IPS-NIHi11 (cell line): ENCODE measurements at places on chromosomes 3 and 15.

GRCh38 chr3:106386050-106386449 is 517.2 kb upstream of the CBLB start:
- no peak for DNase-seq

GRCh38 chr3:132433121-132433520 is 15.8 kb downstream of the DNAJC13 start:
- DNase-seq, result no peak

GRCh38 chr3:36874424-36874823 is 70.4 kb downstream of the TRANK1 start:
- DNase-seq, result no peak

GRCh38 chr3:69710153-69710977 is 28.9 kb upstream of the MITF start:
- DNase-seq, result no peak

DNA sequence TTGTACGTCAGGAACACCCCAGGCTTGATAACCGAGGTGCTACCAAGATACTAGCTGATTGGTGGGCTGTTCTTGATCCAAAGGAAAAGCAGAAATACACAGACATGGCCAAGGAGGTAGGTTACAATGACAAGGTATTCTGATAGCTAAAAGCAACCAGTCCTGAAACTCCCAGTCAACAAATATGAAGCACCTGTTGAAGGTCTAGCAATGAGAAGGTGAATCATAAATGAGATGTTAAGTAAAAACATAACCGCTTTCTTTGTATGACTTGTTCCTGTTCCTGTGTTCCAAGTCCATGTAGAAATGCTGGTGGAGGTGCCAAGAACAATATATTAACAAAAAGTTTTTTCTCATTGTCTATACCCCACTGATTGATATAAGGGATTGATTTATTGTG is 194.0 kb downstream of the BBX start:
- DNase-seq, result no peak

- no peak for DNase-seq
Observed at GRCh38 chr3:128269796-128270195, 116.5 kb downstream of the EEFSEC start.
